ENCODE measurements at places on chromosomes 11 and 22.
A peak's percentile ranks its signal among the peaks of the same experiment; 100 is the strongest.

DNA sequence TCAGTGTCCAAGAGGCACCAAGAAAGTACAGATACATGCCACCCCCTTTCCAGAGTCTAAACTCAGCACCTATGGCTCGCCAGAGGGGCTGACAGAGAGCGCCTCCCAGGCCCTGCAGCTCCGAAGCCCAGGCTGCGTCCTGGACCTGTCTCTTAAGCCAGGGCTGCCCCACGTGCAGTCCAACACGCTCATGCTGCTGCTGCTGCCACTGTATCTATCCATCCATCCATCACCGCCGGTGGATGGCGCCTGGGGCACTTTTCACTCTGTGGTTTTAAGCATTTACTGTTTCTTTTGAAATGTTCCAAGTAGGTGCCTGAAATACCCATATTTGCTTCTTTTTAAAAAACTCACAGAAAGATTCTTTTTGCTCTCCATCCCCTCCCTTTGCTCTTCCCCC is 41.8 kb downstream of the MACROD1 start:
- DNase-seq: no peak

DNA sequence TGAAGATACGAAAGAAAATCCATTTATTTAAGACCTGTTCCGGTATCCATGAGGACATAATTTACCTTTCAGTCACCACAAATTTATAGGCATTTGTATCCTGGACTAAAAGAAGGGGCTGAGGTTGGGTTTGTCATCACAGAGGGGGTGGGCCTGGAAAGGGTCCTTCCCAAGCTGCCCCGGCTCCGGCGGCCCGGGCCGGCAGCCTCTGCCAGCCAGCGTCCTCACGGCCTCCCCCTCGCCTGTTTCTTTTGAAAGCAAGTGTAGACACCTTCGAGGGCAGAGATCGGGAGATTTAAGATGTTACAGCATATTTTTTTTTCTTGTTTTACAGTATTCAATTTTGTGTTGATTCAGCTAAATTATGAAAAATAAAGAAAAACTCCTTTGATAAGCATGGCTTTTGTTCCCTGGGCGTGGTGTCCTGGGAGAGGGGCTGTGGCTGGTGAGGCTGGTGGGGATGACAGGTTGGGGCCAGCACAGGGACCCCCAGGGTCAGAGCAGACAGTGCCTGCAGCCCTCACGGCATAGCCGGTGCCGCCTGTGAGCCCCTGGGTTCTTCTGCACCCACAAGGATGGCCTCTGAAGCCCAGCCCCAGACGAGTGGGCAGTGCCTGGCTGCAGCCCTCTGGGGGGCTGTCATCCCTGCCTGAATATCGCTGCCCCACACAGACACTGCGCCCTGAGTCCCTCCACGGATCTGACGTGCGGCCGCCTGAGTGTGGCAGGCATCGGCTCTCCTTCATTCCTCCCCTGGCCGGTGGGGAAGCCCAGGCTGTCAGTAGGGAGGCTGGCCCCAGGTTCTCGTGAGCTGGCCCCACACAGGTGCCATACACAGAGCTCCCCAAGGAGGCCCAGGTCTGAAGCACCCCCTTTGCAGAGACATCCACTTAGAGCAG is 1075.9 kb downstream of the BRD1 start:
- DNase-seq: no peak

- no peak for DNase-seq
Observed at GRCh38 chr11:68542617-68543016, 82.1 kb downstream of the PPP6R3 start.

GRCh38 chr11:131883332-131883731 is 512.9 kb downstream of the NTM start:
- DNase-seq: no peak

DNA sequence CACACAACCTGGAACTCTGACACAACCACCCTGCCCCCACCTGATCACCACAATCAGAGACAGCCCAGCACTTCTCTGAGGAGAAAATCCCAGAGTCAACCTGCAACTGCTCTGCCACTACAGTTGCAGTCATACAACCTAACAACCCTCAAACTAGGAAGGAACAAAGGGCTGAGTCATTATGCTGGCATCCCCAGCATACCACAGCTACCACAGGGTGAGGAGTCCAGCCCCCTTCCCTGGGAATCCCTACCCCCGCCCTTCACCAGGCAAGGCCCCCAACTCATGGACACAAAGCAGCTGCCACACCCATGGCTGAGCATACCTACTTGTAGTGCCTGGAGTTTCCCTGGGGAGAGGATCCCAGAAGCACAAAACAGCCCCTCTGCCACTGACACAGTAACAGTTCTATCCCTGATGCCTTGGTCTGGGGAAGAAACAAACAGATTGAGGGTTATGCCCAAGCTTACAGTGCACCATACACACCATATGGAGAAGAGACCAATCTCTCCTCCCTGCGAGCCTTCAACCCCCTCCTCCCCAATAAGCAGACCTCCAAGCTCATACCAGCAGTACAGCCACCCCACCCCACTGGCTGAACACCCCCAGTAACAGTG is 68.5 kb upstream of the C11orf58 start:
- no peak for DNase-seq

DNA sequence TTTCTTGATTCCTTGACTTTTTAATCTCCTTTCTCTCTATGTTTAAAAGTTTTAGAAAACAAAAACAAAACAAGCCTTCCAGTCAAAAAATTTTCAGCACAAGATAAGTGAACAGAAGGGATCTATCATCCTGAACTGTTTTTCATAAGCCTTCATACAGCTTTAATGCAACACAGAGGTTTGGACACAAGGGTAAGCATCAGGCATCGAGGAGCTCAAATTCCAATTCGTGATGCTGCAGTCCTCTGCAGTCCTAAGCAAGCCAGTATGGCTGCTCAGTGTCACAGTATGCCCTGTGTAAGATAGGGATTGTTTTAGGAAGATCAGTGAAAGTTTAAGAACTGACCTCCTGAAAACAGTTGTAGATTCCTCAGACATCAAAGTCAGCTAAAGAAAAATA is 740.9 kb downstream of the NTM start:
- no peak for DNase-seq

- DNase-seq: no peak
Observed at GRCh38 chr22:27867085-27867952, 51.7 kb downstream of the PITPNB start.

GRCh38 chr11:43685440-43685839 is 4.9 kb downstream of the HSD17B12 start:
- DNase-seq: no peak

DNA sequence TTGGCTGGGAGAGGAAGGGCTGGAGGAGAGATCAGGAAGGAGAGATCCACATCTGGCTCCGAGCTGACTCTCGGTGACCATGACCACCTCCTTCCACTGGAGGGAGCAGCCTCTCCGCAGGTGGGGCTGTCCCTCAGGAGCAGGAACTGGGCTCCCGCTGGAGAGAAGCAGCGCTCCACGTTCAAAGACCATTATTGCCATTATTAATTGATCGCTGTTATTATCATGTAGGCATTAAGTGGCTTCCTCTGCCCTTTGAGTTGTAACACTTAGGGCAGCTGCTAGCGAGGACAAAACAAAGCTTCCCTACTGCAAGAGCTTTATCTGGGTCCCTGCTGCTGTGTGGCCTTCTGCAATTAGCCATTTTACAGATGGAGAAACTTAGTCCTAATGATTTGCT is 251.9 kb downstream of the ST3GAL4 start:
- DNase-seq: no peak

- DNase-seq: no peak
Observed at GRCh38 chr22:45238957-45239680, 1.6 kb downstream of the KIAA0930 start.

DNA sequence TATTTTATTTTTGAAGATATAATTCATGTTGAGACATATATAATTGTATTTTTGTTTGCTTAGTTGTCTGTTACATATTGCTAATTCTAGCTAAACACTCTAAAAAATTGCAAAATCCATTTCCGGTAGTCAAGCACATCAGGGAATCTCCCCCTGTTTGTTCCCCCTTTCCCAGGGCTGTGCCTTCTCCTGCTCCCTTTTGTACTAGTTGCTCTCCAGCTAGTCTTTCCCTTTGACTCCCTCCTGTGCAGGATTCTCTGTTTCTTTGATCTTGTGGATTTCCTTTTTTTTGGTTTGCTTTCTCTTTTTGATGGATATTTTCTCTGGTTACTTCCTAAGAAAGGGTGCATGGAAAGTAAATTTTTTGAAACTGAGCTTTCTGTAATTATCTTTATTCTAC is 188.1 kb upstream of the PLET1 start:
- DNase-seq: no peak

DNA sequence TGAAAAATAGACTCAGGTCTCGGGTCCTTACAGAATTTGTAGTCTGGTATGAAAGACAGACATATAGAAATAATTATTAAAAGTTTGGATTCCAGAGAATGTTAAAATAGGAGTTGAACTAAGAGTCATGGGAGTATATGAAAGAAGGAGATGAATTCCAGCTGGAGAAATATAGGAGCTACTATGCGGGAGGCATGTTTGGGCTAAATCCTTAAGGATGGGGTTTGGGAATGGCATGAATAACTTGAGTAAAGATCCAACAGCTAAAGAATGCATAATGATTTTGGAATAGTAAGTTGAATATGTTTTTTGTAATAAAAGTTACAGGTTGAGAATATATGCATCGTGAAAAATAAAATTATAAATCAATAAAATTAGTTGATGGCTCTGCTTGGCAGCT is 129.4 kb upstream of the SLC5A12 start:
- no peak for DNase-seq

GRCh38 chr11:40186437-40187263 is 1272.8 kb downstream of the LRRC4C start:
- no peak for DNase-seq

DNA sequence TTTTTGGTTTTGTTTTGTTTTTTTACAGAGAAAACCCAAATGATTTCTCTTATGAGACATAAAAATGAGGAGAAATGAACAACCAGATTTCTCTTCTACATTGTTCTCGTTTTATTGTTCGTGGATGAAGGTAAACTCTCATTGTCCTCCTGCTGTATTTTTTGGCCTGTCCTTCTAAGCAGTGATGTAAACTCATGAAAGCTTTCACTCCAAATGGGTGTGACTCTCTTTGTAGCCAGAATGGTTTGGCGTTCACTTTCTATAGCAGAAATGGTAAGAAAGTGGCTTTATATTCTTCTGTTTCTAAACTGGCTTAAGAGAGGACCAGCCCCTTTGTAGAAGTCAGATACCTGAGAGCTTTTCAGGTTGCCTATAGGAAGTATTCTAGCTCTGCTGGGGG is 15.5 kb upstream of the BMAL1 start:
- DNase-seq: no peak

- DNase-seq: no peak
Observed at GRCh38 chr22:18063306-18063705, 14.5 kb upstream of the PEX26 start.

GRCh38 chr22:16917144-16918003 is 90.6 kb downstream of the GAB4 start:
- DNase-seq: peak; percentile 2

GRCh38 chr22:20951932-20952380 is 15.1 kb upstream of the AIFM3 start:
- no peak for DNase-seq

GRCh38 chr22:23381661-23382427 is 198.2 kb downstream of the IGLL1 start:
- DNase-seq: no peak

GRCh38 chr11:44573333-44573732 is 7.9 kb downstream of the CD82 start:
- no peak for DNase-seq

- no peak for DNase-seq
Observed at GRCh38 chr11:15163136-15163535, 48.4 kb downstream of the INSC start.

- no peak for DNase-seq
Observed at GRCh38 chr11:20004866-20005265, 155.4 kb downstream of the DBX1 start.

DNA sequence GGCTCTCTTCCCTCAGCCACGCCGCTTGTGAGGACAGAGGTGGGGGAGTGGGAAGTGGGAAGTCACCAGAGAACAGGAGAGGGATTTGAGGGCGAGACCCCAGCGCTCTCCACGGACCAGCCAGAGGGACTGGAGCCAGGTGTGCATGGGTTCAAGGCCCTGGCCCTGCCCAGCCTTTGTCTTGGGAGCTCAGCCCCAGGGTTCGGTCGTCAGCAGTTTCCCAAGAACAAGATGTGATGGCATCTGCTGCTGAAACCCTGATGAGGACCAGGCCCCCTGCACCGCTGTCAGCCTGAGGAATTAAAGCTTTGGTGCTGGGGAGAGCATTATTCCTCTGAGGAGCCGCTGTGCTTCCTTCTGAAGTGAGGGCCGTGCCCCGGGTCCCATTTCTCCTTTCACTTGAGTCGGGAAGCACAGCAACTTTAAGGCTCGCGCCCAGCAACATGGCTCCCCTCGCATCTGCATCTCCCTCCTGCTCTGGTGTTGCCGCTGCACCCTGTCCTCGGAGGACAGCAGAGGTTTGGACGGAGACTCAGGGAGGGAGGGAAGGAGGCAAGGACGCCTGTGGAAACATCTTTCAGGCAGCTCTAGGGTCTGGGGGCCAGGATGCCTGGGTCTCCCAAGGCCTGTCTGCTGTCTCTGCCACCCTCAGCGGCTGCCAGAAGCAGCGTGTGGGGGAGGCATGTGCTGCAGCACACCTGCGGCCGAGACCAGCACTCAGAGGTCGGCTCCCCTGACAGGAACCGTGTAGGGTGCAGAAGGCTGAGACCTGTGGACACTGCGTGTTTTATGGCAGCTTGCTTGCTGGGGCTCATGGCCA is 3.8 kb downstream of the IFITM5 start:
- no peak for DNase-seq

DNA sequence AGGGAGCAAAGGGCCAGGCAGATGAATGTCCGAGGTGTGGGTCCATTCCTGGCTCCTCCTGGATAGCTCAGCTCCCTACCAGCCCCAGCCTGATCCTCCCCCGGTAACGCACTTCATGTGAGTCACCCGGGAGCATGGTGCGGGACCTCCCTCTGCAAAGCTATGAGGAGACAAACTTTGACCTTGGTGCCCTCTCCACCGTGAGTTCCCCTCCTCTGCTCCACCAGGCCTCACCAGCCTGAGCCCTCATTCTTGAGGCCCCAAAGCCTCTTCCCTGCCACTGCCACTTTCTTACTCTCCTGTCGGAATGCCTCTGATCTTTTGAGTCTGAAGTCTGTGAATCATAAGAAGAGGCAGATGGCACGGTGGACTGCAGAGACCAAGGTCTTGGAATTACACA is 37.4 kb upstream of the CD82 start:
- no peak for DNase-seq

DNA sequence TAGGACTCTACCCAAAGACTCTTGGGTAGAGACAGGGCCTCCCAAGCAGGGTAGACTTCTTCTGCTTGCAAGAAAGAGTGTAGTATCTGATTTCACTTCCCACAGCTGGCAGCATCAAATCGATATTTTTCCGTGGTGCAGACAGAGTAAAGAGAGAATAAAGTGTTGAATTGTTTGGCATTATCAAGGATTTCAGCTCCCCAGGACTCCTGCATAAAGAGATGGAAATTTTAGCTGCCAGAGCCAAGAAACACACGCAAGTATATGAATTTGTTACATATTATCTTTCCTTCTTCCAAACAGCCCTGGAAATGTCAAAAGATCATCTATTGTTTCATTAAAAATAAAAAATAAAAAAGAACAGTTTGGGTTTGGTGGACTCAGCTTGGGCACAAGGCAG is 136.8 kb downstream of the PKNOX2 start:
- DNase-seq: no peak

DNA sequence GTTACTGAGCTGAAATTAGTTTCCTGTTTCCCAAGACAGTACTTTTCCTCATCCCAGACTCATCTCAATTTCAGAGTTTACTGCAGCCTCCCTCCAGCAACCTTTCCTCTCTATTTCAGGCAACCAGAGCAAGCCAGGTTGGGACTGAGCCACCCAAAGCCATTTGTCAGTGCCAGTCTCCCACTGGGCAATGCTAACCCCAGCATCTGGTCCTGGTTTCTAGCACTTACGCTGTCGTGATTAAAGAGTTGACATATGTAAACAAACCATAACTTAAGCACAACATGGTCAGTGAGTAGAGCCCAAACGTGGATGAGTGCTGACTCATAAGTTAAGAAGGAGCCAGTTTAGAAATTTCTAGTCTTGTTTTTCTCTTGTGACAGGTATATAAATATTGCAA is 119.6 kb upstream of the BLID start:
- DNase-seq: no peak
